ENCODE measurements at places on chromosomes 2 and 18. TPM values are rescaled to one million over a fixed set of nuclear protein-coding genes. Genes with fewer than 3 reads are reported as not detected.
A peak's percentile ranks its signal among the peaks of the same experiment; 100 is the strongest.

Gene ZNF521
- not detected for total RNA-seq

GRCh38 chr18:45774065-45774521, 50.1 kb downstream of the SLC14A1 start:
- no peak for DNase-seq

Gene TXNDC2
- total RNA-seq = not detected

DNA sequence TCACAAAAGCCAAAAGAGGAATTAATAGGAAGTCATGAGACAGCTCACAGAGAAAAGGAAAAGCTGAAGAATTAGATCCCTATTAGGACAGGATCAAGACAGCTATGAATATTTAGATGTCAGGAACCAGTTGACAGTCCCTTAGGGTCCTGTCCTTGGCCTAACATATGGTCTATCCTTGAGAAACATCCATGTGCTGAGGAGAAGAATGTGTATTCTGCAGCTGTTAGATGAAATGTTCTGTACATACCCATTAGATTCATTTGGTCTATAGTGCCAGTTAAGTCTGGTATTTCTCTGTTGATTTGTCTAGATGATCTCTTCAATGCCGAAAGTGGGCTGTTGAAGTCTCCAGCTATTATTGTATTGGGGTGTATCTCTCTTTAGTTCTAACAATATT, 37.6 kb upstream of the SLC40A1 start:
- DNase-seq = no peak

DNA sequence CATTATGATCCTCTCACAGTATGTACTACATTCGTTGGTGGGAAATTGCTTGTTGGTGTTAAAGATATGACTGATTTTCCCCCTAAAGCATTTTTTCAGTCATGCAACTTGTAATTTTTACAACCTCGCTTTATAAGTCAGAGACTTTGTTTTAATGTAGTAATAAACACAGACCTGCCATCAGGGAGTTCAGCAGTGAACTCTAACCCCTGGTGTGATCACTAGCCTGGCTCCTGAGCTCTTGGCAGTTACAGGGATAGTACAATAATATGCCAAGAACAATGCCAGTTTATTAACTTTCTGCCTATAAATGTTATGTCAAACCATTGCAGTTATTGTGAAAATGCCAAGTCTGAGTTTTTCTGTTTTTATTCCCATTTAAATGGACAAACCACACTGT, 93.8 kb downstream of the EDAR start:
- no peak for DNase-seq

Gene SPP2
- not detected for total RNA-seq

- no peak for DNase-seq
Observed at GRCh38 chr2:1360557-1361250, 52.6 kb upstream of the TPO start.

DNA sequence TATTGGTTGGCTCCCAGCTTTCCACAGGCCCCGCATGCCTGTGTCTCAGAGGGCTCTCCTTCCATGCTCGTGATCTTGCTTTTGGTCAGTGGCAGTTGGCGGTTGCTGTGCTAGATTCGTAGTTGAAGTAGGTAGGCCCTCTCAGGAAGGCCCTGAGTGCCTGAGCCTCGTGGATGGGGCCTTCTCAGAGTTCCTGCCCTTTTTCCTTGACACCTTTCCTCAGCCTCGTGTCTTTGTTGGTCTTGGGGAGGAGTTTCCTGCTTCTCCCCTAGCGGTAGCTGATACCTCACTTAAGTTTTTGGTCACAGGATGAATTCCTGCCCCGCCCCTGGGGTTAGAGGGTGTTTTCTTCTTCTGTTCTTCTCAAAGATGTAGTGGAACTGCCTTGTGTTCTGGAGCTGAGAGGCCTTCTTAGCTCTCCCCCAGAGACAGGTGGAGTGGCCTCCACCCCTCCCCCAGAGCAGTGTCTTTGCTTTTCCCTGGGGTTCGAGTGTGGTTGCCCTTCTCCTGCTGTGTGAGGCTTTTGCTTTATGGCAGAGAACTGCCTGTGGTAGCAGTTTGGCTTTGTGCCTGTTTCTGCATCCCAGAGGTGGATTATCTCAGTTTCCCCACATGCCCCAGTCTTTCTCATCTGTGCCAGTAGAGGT, 94.8 kb downstream of the ZNF407 start:
- no peak for DNase-seq

DNA sequence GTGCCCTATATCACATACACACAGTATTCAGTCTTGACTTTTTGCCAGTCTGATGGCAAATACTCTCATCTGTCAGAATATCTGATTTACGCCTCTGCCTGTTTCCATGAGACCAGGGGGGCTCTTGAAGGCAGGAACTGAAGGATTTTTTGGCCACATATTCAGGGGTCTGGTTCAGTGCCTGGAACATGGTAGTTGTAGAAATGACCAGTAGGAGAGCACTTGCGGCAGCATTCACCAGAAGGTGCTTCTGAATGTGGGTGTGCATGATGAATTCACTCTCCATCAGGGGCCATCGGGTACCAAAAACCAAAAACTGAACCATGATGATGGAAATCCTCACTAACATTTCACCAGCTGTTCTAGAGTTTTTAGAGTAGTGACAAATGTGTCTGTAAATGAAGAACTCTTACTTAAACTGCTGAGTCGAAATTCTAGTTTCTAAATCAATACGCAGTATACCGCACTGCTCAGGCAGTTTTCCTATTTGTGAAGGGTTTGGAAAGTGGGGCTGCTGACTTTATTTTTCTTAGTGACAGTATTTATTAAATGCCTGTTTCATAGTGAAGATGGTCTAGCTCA, 54.6 kb downstream of the MERTK start:
- DNase-seq = no peak

DNA sequence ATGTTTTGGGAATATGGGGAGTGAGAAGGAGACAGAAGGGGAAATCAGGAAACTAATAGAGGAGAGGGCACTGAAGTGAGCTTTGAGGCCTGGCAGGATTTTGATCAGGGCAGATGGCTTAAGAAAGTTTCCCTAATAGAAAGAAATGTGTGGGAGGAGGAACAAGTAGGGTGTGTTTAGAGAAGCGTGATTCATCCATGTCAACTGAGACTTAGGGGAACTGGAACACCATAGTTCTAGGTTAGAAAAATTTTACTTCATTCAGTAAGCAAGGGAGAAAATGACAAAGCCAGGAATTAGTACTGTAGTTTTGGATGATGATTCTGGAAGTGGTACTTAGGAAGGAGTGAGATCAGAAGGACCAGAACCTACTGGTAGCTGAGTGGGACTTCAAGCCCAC, 296.0 kb downstream of the PLCL1 start:
- no peak for DNase-seq

DNA sequence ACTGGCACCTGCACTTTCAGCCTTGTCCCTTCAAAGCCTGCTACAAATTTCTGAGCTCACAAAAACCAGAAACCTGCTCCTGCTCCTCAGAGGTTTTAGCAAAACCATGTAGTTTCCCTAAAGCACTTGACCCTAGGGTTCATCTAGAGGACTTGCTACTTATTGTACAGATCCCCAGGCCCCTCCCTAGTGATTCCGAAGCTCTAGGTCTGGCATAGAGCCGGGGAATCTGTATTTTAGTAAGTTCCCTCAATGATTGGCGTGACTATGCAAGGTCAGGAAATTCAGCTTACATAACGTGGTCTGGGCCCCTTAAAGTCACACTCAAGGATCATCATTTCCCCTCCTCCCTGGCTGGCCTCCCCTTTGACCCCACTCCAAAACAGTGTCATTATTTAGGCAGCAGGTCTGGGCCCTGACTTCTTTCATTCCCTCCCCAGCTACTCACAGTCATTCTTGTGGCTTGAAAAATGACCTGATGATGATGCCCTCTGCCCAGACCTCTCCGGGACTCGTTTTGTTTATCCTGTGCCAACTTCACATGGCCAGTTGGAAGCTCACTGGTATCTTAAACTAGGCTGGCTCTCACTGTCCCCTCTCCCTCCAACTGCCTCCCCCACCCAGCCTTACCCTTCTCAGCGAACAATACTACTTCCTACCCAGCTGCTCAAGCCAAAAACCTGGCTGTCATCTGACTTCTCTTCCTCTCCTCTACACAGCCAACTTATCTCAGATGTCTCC, 36.0 kb downstream of the WDFY1 start:
- no peak for DNase-seq

- DNase-seq = no peak
Observed at GRCh38 chr18:39238981-39239660, 1673.5 kb upstream of the CELF4 start.

GRCh38 chr2:65932571-65932970, 500.2 kb upstream of the SPRED2 start:
- no peak for DNase-seq

DNA sequence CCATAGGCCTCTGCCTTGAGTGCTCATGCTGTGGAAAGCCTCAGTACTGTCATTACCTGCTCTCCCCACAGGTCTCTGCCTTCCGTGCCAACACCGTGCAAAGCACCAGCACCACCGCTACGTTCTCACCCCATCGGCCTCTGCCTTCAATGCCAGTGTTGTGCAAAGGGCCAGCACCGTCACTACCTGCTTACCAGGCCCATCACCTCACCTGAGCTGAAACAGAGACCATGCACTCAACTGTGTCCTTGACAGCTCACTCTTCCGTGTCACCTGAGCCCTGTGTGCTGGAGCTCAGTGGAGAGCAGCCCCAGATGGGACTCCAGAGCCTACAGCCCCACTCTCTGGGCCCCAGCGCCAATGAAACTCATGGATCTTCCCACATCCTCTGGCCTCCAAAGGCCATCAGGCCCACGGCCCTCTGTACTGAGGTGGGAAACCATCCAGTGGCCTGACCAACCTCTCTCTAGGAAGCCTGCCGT, 62.7 kb downstream of the ZNF516 start:
- no peak for DNase-seq

Gene DSEL
- 0.15 TPM for total RNA-seq

DNA sequence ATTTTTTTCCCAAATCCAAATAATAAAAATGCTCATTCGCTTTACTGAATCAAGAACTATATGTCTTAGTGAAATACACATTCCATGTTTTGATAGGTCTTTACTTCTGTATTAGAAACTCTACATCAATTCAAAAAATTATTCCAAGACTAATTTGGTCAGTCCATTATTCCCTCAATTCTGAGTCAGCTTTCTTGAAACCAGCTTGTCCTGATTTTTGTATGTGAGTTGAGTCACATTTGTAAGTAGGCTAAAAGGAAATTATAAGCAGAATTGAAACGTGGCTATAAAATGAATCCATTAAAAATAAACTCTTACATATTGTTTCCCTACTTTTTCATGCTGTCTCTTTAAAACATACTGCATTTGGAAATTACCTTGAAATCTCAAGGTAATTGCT, 113.0 kb downstream of the DNER start:
- no peak for DNase-seq

Gene CCDC85A
- total RNA-seq = not detected

Gene HRH4
- 0.65 TPM for total RNA-seq

DNA sequence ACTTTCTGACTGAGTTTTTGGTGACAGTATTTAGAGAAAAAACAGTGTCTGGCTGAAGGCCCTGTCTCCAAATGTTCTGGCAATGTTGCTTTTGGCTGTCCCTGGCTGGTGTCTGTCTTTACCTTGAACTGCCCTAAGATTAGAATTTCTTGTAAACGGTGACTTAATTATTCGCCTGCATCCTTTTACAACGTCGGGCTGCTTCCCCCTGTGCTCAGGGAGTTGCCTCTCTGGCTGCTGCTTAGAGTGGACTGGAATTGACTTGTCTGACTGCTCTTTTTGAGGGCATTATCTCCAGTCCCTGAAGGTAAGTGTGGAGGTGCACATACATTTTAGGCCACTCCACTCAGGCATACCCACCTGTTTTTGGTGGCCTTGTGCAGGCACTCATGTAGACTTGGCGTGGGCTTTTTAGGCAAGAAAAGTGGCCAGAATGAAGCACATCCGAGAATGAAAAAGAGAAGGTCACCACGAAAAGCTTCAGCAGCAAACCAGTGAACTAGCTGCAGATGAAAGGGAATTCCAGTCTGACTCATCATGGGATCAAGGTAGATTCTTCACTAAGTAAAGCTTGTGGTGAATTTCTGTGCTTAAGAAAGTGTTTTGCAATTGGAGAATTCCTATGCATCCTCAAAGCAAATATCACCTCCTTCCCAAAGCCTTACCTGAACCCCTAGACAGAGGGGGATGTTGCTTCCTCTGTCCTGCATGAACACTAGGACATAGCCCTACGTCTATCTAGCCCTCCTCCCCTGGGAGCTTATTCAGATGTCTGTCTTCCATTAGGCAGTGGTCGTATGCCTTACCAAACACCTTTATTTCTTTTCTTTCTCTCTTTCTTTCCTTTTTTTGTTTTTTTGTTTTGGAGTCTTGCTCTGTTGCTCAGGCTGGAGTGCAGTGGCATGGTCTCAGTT, 230.3 kb upstream of the TRIB2 start:
- no peak for DNase-seq

Gene ASNSD1
- total RNA-seq = 37.9 TPM

Gene KIAA2012
- total RNA-seq = not detected

DNA sequence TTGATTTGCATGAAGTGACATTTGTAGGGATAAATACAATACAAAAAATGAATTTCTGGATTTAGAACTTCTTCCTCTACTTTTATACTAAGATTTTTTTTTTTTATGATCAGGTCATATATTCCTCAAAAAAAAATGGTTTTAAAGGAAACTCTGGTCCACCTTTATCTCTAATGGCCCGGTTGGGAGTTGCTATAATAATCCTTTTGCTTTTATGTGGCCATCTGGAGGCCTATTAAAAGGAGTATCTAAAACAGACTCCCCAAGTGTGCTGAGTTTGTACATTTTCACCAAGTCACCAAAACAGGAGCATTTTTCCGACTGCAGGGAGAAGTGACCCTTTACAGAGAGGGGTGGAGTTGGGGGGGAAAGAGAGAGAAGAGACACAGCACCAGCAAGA, 329.2 kb upstream of the FIGN start:
- DNase-seq = no peak

Gene SLC14A1
- 2.7 TPM for total RNA-seq

- DNase-seq = peak; percentile 29
Observed at GRCh38 chr2:219331560-219332213, 857 bp downstream of the RESP18 start.

GRCh38 chr2:172655838-172656573, 79.6 kb upstream of the RAPGEF4 start:
- no peak for DNase-seq

DNA sequence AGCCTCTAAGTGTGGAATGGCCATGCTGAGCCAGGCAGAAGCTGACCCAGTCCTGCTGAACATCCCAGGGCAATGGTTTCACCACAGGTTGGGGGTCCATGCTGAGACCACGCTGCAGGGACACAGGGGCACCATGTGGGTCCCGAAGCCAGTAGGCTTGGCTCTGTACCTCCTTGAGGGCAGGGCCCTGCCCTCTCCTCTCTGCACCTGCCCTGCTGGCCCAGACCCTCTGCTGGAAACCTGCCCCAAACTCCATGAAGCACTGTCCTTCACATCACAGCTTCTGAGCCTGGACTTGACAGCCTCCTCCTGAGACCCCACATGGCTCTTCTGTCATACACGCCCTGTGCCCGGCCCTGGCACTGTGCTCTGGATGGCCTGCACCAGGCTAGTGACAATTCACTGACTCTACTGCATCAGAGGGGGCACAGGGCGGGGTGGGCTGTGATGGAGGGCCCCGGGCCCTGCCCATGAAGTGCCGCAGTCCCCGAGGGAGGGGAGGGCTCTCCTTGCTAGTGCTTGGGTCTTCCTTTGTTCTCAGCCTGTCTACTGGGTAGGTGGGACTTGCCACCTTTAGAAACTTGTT, 24.7 kb downstream of the HS6ST1 start:
- DNase-seq = no peak

Gene TLX2
- total RNA-seq = 2.6 TPM

GRCh38 chr2:145090841-145091761, 571.2 kb upstream of the ZEB2 start:
- no peak for DNase-seq
